ENCODE measurements at places on chromosomes 7 and 10. TPM values are rescaled to one million over a fixed set of nuclear protein-coding genes. Genes with fewer than 3 reads are reported as not detected.

BUB3 gene
- total RNA-seq, result 74.1 TPM

HOXA11 gene
- not detected for total RNA-seq

PIK3CG gene
- total RNA-seq, result not detected

OR2A1 gene
- not detected for total RNA-seq

ZNF248 gene
- 4.9 TPM for total RNA-seq

MTPN gene
- 148 TPM for total RNA-seq

DNA sequence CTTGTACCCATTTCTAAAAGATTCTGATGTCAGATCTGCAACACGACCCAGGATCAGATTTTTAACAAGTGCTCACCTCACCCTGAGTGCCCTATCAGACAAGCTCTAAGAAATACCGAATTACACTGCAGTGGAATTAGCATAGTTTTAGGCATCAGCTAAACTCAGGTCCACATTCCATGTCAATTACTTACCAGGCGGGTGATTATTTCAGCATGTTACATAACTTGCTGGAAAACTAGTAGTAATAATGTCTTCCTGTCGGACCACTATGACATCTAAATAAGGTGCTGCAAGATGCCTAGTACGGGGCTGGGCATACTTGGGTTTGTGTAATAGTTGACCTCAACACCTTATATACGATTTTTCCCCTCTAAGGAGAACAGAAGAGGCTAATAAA lies 21.0 kb downstream of the TRIL start:
- H3K36me3 ChIP-seq, result no peaks in the 10 kb centered on the region
- no peak for DNase-seq
- H3K4me1 ChIP-seq, result peaks cover 30% of the 10 kb centered on the region

GRCh38 chr10:120931999-120932398 lies 80.8 kb downstream of the WDR11 start:
- no peaks in the 10 kb centered on the region for H3K4me1 ChIP-seq
- no peak for DNase-seq
- H3K27ac ChIP-seq, result no peak overlapping the region

DNA sequence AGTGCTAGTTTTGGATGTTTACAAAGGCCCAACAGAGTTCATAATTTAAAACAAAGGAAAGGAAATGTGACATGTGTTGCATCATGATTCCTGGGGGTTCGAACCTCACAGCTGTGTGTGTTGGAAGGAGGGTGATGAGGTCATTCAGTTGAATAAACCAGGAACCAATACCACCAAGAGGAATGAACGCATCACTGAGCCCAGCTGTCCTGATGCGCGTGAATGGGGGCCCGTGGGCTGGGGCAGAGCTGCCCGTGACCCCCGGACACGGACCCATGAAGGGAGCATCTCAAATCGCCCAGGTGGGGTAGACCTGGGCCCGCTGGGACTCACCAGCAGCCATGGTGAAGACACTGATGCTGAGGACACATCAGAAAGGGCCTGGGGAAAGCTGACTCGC lies 33.0 kb downstream of the BRI3 start:
- H3K4me1 ChIP-seq, result no peaks in the 10 kb centered on the region
- H3K27me3 ChIP-seq, result no peaks in the 10 kb centered on the region

DNA sequence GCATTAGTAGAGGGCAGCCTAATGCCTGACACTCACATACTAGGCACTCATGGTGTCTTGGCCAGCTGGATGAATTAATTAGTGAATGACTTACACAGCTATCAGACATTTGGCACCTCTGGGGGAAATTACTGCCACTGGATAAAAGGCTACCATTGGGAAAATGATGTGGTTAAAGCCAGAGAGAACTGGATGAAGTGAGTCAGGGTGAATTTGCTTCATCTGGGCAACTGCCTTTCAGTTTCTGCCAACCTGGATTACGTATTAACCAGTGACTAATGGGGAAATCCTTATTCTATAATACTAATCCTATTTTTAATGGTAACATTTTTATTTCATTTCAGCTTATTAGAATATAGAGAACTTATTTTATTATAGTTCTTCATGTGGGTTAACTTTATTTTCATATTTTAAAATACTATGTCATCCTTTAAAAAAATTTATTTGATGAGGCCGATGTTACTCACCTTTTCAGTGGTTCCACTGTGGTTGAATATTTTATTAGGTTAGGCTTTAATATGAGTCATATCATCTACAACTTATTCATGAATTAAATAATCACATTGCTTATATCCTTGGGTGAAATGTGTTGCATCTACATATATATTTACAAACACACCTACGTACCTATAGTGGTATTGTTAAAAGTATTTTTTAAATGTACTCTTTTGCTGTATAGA lies 85.6 kb upstream of the CAPZA2 start:
- peaks cover 56% of the 10 kb centered on the region for H3K4me1 ChIP-seq
- no peak for DNase-seq
- H3K27ac ChIP-seq, result peak overlapping the region; percentile 82
- H3K27me3 ChIP-seq, result no peaks in the 10 kb centered on the region
- H3K36me3 ChIP-seq, result peaks cover 8% of the 10 kb centered on the region
- H3K4me3 ChIP-seq, result no peak overlapping the region

GRCh38 chr7:73577627-73578341 lies 595 bp downstream of the TBL2 start:
- peaks cover 9% of the 10 kb centered on the region for H3K36me3 ChIP-seq
- DNase-seq, result no peak
- peaks cover 26% of the 10 kb centered on the region for H3K4me1 ChIP-seq
- H3K27ac ChIP-seq, result peak overlapping the region; percentile 72

DNA sequence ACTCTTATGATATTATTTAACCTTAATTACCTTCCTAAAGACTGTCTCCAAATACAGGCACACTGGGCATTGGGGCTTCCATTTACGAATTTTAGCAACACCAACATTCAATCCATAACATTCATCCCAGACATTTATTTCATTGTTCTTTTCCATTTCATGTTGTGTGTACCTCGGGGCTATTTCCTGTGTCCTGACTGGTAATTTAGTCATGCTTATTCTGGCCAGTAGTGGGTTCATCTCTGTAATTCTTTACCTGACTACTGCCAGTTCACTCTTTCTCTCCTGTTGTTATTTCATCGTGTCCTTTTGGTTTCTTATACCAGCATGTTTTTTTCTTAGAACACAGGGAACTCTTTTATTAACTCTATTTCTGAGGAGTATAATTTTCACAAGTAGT lies 225.7 kb downstream of the PLXDC2 start:
- no peak for DNase-seq
- H3K36me3 ChIP-seq, result peaks cover 2% of the 10 kb centered on the region
- H3K4me3 ChIP-seq, result no peak overlapping the region
- H3K27ac ChIP-seq, result no peak overlapping the region

GRCh38 chr7:2982831-2983230 lies 60.8 kb downstream of the CARD11 start:
- no peak for DNase-seq
- no peak overlapping the region for H3K27ac ChIP-seq
- H3K4me3 ChIP-seq, result no peak overlapping the region
- H3K4me1 ChIP-seq, result no peaks in the 10 kb centered on the region
- peaks cover 23% of the 10 kb centered on the region for H3K27me3 ChIP-seq

GRCh38 chr10:49512121-49512809 lies 26.7 kb downstream of the ERCC6 start:
- peaks cover 11% of the 10 kb centered on the region for H3K36me3 ChIP-seq
- H3K4me3 ChIP-seq, result no peak overlapping the region
- peaks cover 15% of the 10 kb centered on the region for H3K4me1 ChIP-seq
- no peaks in the 10 kb centered on the region for H3K27me3 ChIP-seq

DNA sequence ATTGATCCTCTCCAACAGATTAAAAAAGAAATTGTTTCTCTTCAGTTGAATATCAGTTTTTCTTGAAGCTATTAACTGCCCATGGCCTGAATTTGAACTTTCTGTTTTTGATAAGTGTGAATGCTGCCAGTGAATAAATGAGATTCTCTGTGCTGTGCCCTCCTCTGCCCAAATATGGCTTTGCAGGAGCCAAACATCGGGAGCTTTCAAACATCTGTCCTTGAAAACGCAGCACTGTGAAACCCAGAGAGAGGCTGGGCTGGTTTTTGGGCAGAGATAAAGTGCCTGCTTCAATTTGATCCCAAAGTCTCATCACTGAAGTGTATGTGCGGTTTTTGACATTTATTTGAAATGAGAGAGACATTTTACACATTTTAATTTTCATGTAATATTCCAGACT lies 268.3 kb upstream of the SHH start:
- no peaks in the 10 kb centered on the region for H3K36me3 ChIP-seq
- DNase-seq, result no peak
- no peak overlapping the region for H3K27ac ChIP-seq
- H3K4me3 ChIP-seq, result no peak overlapping the region

Measured in chondrocyte (in vitro differentiated cells).